Right atrium auricular region (tissue), 2 donors: ENCODE measurements at places on chromosomes 13 and 19. TPM values are rescaled to one million over a fixed set of nuclear protein-coding genes. Genes with fewer than 3 reads are reported as not detected.

Gene NLRP7
- total RNA-seq, result not detected

Gene RASAL3
- 1.7 TPM for total RNA-seq

Gene ELSPBP1
- total RNA-seq, result not detected

Gene MIA
- 3.5 TPM for total RNA-seq

Gene KANK3
- 12.8 TPM for total RNA-seq

Gene FFAR3
- not detected for total RNA-seq

Gene KASH5
- total RNA-seq, result not detected

Gene NTF4
- not detected for total RNA-seq

Gene HSH2D
- total RNA-seq, result 1.1 TPM

Gene RDH13
- 28.1 TPM for total RNA-seq

Gene VSTM1
- not detected for total RNA-seq

Gene PLPPR3
- total RNA-seq, result not detected

Gene KLK15
- total RNA-seq, result not detected

Gene COX7A1
- total RNA-seq, result 136 TPM

Gene USHBP1
- 4.3 TPM for total RNA-seq

Gene CNN1
- total RNA-seq, result 93.3 TPM

Gene IGSF23
- total RNA-seq, result not detected

Gene CD70
- total RNA-seq, result not detected

Gene MBD3L2
- total RNA-seq, result not detected

Gene ABHD13
- total RNA-seq, result 5.9 TPM

Gene ACP5
- 3.2 TPM for total RNA-seq

Gene UBL3
- total RNA-seq, result 26.4 TPM

Gene CAPS
- 7.3 TPM for total RNA-seq

Gene SWSAP1
- total RNA-seq, result 1.5 TPM

Gene LRRC63
- total RNA-seq, result not detected

Gene KLK1
- total RNA-seq, result not detected

Gene C19orf81
- total RNA-seq, result 4.6 TPM

Gene NKG7
- total RNA-seq, result 1.8 TPM

Gene RFPL4A
- not detected for total RNA-seq

Gene SCN1B
- 119 TPM for total RNA-seq

Gene METTL21C
- not detected for total RNA-seq

Gene JAK3
- total RNA-seq, result 0.93 TPM

Gene ADGRE3
- not detected for total RNA-seq

Gene PEAK3
- total RNA-seq, result 1.9 TPM

Gene IZUMO2
- total RNA-seq, result not detected

Gene PODNL1
- 0.47 TPM for total RNA-seq

Gene SHANK1
- total RNA-seq, result 1.8 TPM

Gene PLK5
- total RNA-seq, result not detected

Gene EBPL
- total RNA-seq, result 17.6 TPM

Gene FREM2
- not detected for total RNA-seq
